Esophagus mucosa (tissue), 1 donor: ENCODE measurements at places on chromosomes 13 and 19. TPM values are rescaled to one million over a fixed set of nuclear protein-coding genes. Genes with fewer than 3 reads are reported as not detected.

GRCh38 chr19:16330368-16330801 lies 5.8 kb downstream of the KLF2 start:
- peak; percentile 94 for ATAC-seq

The CABP5 gene
- total RNA-seq: not detected

The GPR108 gene
- 65.9 TPM for total RNA-seq

The CGB8 gene
- not detected for total RNA-seq
